ENCODE measurements at places on chromosomes 5 and 9.

DNA sequence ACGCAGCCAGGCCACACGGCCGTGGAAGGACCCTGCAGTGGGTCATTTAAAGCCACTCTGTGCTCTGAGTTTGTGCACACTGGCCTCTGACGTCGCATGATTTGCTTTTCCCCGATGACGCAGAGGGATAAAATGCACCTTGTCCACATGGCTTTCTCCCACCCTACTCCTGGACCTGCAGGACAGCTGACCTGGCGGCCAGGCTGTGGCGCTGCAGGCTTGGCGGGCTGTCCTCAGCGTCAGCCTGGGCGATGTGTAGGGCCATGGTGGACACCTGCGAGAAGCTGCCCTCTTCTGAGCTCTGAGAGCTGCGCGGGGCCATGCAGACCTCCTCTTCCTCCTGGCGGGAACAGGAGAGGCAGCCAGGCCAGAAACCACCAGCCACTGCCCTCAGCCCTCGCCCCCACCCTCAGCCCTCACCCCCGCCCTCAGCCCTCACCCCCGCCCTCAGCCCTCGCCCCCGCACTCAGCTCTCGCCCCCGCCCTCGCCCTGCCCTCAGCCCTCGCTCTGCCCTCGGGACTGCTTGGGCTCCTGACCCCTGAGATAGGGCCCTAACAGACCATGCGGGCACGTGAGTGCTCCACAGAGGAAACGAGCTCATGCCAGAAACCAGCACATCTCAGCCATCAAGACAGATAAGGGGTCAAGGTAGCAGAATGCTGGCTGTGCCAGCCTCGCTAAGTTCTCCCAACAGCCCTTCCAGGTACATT, 20.0 kb upstream of the SCGB3A1 start:
- peak; percentile 43 for DNase-seq

- no peak for DNase-seq
Measured at GRCh38 chr9:137158625-137159024, 11.2 kb downstream of the LRRC26 start.

GRCh38 chr5:82789095-82789494, 288.1 kb downstream of the TMEM167A start:
- no peak for DNase-seq

GRCh38 chr5:178483620-178484019, 106.6 kb downstream of the COL23A1 start:
- no peak for DNase-seq

GRCh38 chr5:31632460-31632859, 6.5 kb upstream of the PDZD2 start:
- DNase-seq: no peak

DNA sequence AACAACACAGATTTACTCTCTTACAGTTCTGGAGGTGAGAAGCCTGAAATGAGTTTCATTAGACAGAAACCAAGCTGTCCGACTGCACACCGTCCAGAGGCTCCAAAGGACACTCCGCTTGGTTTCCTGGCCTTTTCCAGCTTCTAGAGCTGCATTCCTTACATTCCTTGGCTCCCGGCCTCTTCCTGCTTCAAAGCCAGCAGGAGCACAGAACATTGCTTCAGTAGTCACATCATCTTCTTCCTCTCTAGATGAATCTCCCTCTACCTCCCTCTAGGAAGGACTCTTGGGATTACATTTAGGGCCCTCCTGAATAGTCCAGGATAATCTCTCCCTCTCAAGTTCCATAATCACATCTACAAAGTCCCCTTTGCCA, 213.3 kb downstream of the CDK5RAP2 start:
- DNase-seq: peak; percentile 90

- no peak for DNase-seq
Measured at GRCh38 chr5:21058289-21058688, 1070.3 kb upstream of the CDH18 start.

DNA sequence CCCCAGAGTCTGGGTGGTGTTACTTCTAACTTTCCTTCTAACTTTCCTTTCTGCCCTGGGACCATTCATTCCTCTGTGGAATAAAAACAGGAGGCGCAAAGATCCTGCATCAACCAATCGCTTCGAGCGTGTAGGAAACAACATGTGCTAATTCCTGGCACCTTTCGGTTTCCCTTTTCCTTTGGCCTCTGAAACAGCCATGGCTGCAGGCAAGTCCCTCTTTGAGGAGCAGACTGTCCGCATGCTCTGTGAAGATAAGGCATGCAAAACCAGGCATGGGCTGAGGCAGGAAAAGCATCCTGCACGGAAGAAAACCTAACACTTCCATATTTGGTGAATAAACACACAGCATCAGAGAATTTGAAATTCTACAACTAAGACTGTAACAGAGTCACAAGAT, 128.3 kb downstream of the HSD17B3 start:
- no peak for DNase-seq

- DNase-seq: no peak
Measured at GRCh38 chr5:142275496-142275895, 49.3 kb downstream of the SPRY4 start.

DNA sequence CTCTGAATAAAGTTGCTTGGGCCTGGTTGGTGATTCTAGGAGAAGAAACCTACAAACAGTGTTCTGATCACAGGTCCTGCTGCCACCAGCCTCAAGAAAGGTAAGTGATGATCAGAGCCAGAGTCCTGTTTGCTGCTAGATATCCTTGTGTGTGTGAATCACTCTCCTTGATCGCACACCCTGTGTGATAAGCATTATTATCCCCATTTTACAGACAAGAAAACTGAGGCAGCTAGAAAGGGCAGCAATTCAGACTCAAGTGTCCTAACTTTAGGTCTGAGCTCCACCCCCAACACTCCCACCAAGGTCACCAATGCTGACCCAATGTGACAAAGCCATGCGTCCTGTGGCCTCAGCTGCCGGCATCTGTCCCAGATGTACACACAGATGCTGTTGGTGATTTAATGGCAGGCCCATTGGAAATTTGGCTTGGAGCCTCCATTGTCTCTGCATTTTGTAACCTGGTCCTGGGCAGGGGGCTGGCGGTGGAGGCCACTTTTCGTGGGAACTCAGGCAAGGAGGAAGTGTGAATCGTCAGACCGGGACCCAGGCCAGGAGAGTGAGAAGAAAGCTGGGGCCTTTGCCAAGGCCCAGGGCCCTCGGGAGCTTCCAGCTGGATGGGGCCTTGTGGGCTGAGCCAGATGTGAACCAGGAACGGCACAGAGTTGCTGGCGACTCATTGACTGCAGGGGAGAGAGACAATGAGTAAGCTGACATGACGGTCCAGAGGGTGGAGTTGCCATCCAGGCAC, 29.8 kb upstream of the GGTA1 start:
- no peak for DNase-seq

Data from ELF-1 (cell line).